CMK (cell line): ENCODE measurements at places on chromosomes 12 and 14.

GRCh38 chr14:61584331-61584741 is 111.0 kb upstream of the HIF1A start:
- DNase-seq: no peak

DNA sequence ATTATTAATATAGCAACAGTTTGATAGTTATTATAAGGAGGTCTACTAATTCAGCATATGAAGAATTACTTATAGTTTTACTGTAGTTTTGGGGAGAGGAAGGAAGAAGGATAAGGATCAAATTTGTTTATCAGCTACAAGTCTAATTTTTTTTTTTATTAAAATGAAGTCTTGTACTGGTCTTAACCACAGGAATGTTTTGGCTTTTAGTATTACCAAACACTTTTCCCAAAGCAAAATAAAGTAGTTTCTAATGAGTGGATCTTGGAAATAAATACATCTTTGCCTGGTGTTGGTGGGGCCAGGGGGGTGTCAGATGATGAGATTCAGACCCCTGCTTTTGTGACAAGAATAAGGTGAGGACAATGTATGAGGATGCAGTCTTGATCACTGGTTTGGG is 57.2 kb upstream of the ZDHHC17 start:
- DNase-seq: no peak

DNA sequence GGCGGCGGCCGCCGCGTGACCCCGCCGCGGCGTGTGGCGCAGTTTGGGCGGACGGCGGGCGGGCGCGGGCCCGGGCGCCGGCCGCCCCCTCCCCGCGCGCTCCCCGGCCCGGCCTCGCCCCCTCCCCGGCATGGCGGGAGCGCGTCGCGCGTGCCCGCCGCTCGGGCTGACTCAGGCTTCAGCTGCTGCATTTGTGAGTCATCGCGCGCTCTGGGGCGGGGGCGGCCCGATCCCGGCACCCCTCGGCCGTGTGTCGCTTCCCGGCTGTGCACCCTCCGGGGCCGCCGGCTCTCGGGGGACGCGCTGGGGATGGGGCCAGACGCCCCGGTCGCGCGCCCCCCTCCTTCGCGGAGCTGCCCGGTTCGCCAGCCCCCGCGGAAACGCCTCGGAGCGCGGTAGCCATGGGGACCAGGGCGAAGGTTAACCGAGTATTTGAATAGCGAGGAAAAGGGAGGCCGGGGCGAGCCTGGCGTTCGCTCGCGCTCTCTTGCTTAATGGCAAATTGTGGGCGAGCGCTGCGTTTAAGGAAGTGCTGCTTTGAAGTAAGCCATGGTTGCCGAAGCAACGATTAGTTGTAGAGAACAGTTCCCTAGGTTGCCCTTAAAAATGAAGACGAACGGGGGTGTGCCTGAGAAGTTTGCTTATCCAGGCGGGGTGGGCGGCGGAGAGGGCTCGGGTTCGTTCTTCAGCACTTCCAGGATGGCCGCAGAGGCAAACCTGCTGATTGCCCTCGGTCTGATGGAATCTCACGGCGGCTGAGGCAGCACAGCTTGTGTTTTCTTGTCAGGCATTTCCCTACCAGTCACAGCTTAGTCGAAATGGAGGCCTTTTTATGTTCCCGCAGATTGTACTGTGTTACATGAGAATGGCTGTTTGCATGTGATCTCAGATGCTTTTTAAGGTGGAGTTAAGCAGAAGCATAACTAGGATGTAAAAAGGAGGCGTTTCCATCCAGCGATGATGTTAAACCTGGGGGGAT is 896 bp downstream of the EIF5 start:
- no peak for DNase-seq

DNA sequence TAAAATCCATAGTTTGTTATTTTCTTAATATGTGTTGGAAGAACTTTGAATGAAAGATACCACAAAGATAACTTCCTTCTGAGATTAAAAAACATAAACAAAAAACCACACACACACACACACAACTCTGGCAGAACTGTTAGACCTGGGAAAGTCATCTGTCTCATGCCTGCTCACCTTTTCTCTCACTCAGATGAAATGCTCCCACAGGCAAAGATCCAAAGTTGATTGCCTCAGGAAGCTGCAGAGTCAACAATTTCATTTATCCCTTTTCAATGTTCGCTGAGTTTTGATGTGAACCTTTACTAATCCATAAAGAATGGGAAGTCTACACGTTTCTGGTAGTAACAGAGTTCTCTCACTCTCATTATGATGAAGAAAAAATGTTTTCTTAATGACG is 112.0 kb downstream of the DENND5B start:
- no peak for DNase-seq

DNA sequence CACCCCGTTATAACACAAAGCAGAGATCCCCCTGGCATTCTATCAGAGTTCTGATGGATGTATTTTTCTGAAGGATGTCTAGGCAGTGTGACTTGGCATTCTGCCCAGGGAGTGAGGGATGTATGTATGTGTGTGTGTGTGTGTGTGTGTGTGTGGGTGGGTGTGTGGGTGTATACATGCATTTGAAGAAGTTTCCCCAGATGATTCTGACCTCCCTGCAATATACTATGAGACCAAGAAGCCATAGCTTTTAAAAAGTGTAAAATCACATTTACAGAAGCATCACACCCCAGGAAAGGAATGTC is 59.7 kb upstream of the NAP1L1 start:
- DNase-seq: no peak

GRCh38 chr14:77265187-77265515 is 5.9 kb downstream of the NGB start:
- DNase-seq: no peak

GRCh38 chr12:117963836-117964235 is 5.0 kb downstream of the KSR2 start:
- DNase-seq: no peak

DNA sequence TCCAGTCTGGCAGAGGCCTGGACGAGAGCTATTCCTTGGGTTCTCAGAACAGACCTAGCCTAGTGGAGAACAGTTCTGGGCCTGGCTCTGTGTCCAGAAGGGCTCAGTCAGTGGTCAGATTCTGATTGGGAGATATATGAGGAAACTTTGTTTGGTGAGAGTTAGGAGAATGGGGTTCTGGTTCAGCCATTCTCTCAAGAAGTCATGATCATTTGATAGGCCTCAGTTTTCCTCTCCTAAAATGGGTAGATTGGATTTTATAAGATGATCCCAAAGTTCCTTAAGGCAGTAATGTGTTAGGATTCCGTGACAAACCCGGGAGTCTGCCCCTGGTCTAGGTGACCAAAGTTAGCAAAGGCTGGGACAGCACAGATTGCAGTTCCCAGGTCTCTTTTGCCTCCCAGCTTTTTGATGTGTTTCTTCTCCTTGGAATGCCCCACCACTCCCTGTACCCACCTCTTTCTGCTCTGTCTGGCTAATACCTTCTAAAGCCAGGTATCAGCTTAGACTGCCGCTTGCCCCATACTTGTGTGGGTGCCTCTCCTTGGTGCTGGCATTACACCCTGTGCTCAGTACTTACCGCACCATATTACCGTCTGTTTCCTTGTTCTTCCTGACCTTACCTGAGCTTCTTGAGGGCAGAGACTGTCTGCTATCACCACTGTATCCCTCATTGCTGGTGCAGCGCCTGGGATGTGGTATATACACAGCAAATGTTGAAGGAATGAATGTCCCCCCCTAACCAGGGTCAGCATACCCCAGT is 25.5 kb downstream of the SUSD6 start:
- no peak for DNase-seq

DNA sequence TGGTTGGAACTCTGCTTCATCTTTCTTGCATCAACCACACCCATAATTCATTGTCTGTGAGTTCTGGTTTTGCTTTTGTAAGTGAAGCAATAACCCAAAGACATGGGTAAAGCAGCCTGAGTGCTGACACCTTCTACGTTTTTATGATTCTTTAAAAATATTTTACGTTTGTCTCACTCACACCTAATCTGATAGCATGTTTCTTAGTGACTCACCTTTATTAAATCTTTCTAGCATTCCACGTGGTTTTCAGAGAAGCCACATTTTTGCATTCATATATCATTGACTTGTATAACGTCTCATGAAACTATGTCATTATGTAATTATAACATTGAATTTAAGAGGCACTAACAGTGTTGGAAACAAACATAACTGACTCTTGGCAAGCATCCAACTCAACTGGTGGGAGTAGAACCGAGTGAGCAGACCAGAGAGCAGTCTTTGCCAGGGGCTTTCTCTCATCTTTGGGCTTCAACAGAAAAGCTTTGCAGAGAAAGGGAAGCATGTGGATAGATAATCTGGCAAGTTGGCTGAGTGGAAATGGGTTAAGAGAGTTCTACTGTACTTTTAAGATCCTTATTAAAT is 118.8 kb downstream of the TPH2 start:
- DNase-seq: no peak

DNA sequence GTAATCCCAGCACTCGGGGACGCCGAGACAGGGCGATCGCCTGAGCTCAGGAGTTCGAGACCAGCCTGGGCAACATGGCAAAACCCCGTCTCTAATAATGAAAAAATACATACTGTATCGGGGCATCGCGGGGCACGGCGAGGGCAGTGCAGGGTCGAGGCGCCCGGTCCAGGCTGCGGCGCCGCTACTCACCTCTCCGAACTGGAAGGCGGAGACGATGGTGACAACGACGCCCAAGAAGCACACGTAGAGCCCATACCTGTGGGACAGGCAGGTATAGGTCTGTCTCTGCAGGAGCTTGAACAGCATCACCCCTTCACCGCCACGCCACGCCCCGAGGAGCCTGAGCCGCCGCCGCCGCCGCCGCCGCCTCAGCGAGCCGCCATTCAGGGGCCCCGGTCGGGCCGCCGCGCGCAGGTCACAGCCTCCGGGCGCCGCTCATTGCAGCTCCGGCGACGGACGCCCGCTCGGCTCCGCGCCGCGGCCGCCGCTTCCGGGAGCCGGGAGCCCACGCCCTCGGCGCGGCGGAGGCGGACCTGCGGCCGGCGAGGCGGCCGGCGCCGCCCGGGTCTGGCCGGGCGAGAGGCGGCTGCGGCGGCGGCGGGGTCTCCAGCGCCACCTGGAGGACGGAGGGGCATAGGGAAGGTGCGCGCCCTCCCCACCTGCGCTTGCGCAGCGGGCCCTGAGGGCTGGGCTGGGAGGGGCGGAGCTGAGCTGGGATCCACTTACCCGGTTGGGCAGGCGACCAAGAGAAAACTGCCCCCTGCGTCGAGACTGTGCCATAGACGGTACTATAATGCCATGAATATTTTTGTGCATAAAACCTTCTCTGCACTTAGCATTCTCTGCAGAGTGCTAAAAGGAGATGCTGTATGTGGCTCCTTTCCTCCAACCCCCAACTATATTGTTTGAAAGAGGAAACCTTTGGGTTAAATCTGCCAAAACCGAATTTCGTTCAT is at the start of gene GNPTAB:
Gene GNPTAB, minus strand, starts transcription at position 593 of the 959 bp plus-strand sequence. Its CDS starts 284 bp downstream, at position 309.
- DNase-seq: peak; percentile 65

DNA sequence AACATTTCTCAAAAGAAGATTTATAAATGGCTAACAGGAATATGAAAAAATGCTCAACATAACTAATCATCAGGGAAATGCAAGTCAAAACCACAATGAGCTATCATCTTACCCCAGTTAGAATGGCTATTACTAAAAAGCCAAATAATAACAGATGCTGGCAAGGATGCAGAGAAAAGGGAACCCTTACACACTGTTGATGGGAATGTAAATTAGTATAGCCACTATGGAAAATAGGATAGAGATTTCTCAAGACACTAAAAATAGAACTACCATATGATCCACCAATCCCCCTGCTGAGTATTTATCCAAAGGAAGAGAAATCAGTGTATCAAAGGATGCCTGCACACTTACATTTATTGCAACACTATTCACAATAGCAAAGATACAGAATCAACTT is 58.3 kb downstream of the GUCY2C start:
- no peak for DNase-seq

DNA sequence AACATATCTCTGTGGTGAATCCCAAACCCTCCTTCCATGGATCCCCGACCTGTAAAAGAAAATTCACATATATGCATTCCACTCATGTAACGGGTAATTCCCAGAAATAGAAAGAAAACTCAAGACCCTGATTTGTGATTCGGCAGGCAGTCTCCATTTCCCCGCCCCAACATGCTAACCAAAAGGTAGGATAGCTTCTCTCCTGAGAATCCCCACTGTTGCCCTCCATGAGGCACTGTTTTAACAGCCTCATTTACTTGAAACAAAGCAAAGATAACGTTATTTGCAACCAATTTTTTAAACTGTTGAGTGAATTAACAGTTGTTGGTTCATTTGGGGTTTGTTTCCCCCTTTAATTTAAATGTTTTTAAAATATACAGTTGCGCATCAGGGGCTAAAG is 774 bp upstream of the SLC2A13 start:
- DNase-seq: no peak

GRCh38 chr14:76256545-76256944 is 104.8 kb downstream of the GPATCH2L start:
- DNase-seq: peak; percentile 61

DNA sequence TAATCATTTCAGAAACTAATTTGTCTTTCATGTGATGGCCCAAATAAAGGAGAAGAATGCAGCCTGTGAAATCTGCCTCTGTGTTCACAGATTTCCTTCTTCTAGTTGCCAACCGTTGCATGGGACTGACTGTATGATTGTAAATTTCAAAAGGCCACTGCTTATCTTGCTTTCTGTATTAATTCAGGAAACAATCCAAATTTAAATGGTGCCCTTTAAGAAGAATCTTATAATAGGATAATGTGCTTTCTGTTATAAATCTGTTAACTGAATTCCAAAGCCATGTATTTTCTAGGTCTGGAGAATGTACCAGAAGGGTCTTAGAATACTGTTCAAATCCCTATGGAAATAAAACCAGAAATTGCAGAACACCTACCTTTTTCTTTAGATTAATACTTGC is 58.6 kb upstream of the ATP2A2 start:
- no peak for DNase-seq
